ENCODE measurements at places on chromosomes 5 and 9.
A peak's percentile ranks its signal among the peaks of the same experiment; 100 is the strongest.

GRCh38 chr5:170293273-170293672 is 4.3 kb downstream of the LCP2 start:
- no peak for DNase-seq

DNA sequence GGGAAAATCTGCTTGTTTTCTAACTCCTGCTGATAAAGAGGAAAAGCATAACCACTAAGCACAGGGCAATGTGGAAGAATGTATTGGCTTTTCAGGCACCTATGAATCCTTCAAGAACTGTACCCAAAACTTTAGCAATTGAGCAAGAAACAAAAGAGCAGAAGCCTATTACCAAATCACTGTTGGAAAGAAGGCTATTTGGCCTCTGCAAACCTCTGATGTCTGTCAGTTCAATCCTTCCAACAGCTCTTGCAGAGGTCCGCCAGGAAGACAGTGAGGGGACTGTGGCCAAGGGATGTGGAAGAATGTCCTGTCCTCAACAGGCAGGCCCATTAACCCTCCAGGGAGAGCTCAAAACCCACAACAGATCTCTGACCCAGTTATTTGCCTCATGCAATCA is 328.6 kb downstream of the ENC1 start:
- DNase-seq, result no peak

DNA sequence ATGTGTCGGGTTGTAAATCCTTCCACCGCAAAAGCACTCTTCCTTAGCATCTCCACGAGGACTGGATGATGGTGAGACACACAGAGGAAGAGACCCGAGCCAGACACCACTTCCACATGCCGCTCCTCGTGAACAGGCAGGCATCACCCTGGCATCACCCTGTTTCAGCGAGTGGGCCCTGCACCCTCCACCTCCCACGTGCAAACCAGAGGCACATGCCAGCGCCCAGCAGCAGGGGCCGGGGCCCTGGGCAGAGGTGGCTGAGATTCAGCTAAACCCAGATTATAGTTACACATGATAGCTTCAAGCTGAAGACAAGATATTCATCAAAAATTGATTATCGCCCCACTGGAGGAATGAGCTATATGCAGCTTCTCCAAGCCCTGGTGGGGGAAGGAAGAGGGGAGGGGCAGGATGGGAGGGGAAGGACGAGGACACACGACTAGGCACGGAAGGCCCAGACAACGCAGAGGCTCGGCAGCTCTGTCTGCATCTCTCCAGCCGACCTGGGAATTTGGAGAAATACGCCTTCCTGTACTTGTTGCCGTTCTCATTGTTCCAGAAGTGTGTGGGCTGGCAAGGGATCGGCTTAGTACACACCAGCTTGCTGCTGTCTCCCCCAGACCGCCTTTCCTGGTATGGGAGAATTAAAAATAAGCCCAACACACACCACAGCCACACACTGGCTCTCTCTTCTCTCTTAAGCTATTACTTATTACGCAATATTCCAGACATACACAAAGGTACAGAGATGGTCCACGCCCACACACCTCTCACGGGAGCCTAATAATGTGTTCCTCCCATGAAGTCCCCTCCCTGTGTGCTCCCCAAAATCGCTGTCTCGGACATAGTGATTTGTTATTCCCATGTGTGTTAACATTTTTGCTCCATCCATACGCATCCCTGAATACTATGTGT is 50.4 kb upstream of the ZNF354A start:
- DNase-seq, result no peak

DNA sequence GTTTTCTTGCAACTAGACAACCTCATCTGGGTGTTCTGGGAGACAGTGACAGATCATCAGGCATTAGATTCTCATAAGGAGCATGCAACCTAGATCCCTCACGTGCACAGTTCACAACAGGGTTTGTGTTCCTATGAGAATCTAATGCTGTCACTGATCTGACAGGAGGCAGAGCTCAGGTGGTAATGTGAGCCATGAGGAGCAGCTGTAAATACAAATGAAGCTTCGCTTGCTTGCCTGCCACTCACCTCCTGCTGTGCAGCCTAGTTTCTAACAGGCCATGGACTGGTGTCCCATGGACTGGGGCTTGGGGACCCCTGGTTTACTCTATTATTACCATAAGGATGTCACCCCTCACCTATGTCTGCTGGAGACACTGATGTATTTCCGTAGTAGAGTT is 166.8 kb downstream of the PSAT1 start:
- no peak for DNase-seq

DNA sequence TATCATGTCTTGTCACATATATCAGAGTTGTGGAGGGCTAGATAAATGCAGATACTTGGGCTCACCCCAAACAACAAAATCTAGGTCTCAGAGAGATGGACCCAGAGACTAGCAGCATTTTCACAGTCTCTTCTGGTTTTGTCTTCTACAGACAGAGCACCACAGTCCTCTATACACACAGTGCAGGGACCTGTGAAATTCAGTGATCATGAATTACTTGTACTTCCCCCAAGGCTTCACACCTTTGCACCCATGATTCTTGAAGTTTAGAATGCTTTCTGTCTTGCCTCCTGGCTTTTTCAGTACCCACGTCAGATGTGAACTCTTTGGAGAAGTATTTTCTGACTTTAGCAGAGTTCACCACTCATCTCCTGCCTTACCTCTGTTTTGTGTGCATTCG is 371.5 kb upstream of the PRR16 start:
- DNase-seq, result no peak

DNA sequence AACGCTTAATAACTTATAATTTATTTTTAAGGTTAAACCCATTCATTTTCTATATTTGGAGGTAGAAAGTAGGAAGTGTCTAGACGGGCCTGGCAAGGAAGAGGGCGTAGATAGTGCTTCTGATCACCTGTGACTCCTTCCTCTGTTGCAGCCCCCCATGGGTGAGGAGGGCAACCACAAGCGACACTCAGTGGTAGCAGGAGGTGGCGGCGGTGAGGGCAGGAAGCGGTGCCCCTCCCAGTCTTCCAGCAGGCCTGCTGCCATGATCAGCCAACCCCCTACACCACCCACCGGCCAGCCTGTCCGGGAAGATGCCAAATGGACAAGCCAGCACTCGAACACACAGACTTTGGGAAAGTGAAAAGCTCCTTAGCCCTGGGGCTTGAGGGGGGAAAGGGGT is 36.7 kb downstream of the FAXDC2 start:
- no peak for DNase-seq

DNA sequence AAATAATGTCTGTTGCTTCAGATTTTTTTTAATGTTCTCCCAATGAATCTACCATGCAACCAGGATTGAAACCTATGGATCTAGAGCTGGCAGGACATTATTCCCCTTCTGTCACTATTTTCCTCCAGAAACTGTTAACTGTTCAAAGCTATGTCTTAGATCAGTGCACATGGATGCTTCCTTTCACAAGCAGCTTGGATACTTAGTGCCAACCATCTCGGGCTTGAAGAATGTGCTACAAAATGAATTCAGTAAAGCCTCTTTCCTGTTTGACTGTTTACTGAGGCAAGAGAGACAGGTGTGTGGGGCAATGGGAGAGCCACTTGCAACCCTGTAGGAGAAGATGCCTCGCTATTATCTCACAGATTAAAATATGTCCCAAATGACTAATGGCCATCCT is 774.8 kb downstream of the KCTD16 start:
- DNase-seq, result no peak

GRCh38 chr5:135178476-135179155 is 144.6 kb upstream of the PITX1 start:
- DNase-seq, result no peak

DNA sequence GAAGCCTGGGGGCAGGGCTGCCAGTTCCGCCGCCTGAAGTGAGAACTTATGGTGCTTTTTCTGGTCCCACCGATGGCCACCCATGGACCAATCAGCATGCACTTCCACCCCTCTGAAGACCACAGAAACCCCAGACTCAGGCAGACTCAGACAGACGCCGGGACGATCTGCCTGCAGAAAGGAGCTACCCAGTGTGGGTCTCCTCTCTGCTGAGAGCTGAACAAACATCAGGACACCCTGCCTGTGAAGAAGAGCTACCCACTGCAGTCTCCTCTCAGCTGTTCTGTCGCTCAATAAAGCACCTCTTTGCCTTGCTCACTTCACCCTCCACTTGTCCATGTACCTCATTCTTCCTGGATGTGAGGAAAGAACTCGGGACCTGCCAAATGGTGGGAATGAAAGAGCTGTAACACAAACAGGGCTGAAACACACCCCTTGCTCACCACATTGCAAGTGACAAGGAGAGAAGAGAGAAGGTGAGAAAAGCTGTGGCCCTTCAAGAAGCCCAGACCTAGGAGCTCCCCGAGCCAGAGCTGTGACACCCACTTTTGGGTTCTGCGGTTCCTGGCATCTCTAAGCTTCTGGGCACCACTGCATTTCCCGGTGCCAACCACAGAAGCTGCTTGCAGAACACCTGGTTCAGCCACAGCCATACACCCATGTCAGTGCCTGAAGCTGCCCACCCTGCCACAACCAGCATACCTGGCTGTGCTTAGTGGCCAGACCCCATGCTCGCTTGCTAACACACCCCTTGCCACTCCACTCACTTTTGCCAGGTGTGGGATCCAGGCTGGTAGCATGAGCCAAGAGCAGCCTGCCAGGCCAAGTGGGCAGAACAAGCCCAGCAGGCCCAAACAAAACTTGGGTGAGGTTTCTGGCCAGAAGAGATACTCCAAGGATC is 114.3 kb upstream of the TSLP start:
- no peak for DNase-seq

DNA sequence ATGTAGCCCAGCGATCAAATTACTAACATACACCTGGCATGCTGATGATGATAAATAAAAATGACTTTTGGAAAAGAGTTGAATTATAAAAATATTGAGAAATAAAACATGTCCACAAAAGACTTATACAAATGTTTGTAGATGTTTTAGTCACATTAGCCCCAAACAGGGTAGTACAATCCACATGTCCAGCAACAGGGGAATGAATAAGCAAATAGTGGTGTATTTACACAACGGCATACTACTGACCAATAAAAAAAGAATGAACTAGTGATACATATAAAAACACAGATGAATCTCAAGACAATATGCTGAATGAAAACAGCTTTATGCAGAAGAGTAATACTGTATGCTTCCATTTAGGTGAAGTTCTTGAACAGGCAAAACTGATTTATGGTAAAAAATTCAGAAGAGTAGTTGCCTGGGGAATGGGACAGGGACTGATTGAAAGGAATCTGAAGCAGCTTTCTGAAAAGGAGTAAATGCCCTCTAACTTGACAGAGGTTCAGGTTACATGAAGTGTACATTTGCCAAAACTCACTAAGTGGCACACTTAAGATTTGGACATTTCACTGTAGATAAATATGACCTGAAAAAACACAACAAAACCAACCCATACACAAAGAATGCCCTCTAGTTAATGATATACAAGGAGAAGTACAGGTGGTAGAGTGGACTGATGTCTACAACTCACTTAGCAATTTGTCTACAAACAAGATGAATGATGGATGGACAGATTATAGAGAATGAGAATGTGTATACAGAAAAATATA is 35.4 kb downstream of the ACTL7A start:
- no peak for DNase-seq

GRCh38 chr9:21825637-21826036 is 23.2 kb downstream of the MTAP start:
- DNase-seq, result no peak

- no peak for DNase-seq
Observed at GRCh38 chr9:112493393-112494137, 6.9 kb downstream of the KIAA1958 start.

GRCh38 chr9:110808599-110808980 is 140.0 kb downstream of the MUSK start:
- DNase-seq, result no peak

- no peak for DNase-seq
Observed at GRCh38 chr5:150700246-150700593, 642 bp downstream of the RBM22 start.

DNA sequence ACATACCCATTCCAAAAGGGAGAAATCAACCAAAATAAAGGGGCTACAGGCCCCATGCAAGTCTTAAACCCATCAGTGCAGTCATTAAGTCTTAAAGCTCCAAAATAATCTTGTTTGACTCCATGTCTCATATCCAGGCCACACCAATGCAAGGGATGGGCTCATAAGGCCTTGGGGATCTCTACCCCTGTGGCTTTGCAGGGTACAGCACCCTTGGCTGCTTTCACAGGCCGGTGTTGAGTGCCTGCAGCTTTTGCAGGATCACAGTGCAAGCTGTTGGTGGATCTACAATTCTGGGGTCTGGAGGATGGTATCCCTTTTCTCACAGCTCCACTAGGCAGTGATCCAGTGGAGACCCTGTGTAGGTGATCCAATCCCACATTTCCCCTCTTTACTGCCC is 5.0 kb upstream of the SPINK14 start:
- no peak for DNase-seq

DNA sequence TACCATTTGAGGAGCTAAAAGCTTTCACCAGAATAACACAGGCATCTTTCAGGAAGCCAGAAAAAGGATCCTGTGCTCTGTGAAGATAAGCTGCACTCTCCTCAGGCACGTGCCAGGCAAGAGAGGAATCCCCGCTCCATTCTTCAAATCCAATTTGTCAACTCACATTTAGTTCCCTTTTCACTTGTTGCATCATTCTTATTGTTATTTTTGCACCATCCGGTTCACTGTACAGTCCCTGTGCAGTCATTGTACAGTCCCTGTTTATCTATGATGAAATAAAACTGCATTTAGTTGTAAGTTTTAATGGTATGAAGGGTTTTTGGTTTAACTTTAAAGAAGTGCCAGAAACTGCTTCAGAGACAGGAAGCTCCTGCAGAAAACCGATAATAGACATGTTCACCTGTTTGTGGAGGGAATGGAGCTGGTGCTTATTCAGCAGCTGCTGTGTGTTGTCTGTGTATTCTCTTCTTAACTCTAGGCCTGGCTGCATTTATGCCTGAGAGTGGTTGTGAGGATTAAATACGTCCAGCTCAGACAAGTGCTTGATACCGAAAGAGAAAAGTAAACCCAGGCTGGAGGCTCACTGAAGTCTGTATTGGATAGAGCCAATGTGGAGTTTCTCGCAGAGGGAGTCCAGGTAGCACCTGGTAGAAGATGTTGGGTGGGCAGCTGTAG is 22.4 kb downstream of the IFNW1 start:
- DNase-seq, result peak; percentile 15

GRCh38 chr5:15105799-15106393 is 234.3 kb upstream of the ANKH start:
- peak; percentile 56 for DNase-seq

- DNase-seq, result no peak
Observed at GRCh38 chr9:134461426-134461982, 135.2 kb downstream of the RXRA start.

GRCh38 chr5:136802383-136802782 is 437.0 kb upstream of the TRPC7 start:
- DNase-seq, result peak; percentile 14

GRCh38 chr5:168317096-168317520 is 25.7 kb downstream of the WWC1 start:
- DNase-seq, result no peak

GRCh38 chr5:93941897-93942296 is 200.5 kb upstream of the POU5F2 start:
- DNase-seq, result no peak

GRCh38 chr9:95282332-95282731 is 35.2 kb downstream of the FANCC start:
- DNase-seq, result no peak

- no peak for DNase-seq
Observed at GRCh38 chr9:84702471-84702870, 32.9 kb downstream of the NTRK2 start.
